Uterus (tissue), 4 donors: ENCODE measurements at places on chromosomes 16 and 17. TPM values are rescaled to one million over a fixed set of nuclear protein-coding genes. Genes with fewer than 3 reads are reported as not detected.
A peak's percentile ranks its signal among the peaks of the same experiment; 100 is the strongest.

SLFN11 gene
- 67.4 TPM for total RNA-seq

CLEC19A gene
- not detected for total RNA-seq

PIMREG gene
- not detected for total RNA-seq

GRAPL gene
- not detected for total RNA-seq

CRHR1 gene
- 10.2 TPM for total RNA-seq

QPRT gene
- 54.3 TPM for total RNA-seq

ADORA2B gene
- 2.7 TPM for total RNA-seq

- no peak for DNase-seq
Observed at GRCh38 chr17:67125924-67126323, 81.6 kb downstream of the CACNG1 start.

DNA sequence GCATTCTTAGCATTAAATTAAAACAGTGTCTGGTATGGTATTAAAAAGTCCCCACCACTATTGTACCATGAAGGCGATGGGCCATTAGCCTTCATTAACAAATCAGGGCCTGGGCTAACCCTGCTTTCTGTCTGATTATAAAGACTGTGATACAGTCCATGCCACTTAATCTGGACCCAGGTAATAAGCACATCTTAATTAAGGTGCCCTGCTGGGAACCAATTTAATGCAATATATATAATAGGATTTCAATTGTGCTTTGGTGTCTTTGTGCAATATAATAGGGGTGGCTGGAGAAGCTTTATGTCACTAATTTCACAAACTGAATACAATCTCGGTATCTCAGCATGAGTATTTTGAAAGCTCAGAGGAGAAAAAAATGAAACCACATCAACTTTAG, 64.4 kb upstream of the CDH8 start:
- DNase-seq, result no peak

GRCh38 chr17:80198144-80198661, 21.9 kb downstream of the SGSH start:
- no peak for DNase-seq

GRCh38 chr17:68033636-68034451, 1.7 kb upstream of the KPNA2 start:
- DNase-seq, result no peak

DNA sequence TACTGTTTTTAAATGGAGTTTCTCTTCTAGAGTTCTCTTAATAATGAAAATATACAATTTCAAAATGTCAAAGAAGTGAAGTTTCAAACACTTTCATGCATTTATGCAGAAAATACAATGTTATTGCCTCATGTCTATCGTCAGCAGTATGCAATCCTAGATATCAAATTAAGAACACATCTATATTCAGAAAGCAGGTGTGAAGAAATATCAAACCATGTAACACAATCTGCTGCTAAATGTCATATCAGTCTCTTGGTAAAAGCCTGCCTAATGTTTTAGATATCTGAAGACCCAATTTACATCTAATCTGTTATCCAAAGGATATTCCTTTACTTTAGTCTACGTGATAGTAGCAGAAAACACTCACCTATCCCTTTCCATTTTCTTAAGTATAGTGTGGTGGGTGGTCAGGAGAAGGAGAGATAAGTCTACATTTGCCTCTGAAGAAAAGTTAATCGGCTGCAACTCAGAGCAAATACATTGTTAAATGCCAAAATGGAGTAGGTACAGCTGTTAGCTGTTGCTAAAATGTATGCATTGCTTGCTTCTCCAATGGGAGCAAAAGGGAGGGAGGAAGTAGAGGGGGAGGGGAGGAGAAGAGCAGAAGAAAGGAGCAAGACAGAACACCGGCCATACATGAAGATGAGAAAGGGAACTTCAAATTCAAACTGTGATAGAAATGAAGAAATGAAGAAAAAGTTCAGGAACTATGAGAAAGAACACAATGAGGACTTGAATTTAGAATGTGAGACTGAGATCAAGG, 64.9 kb downstream of the ITFG1 start:
- no peak for DNase-seq

DNA sequence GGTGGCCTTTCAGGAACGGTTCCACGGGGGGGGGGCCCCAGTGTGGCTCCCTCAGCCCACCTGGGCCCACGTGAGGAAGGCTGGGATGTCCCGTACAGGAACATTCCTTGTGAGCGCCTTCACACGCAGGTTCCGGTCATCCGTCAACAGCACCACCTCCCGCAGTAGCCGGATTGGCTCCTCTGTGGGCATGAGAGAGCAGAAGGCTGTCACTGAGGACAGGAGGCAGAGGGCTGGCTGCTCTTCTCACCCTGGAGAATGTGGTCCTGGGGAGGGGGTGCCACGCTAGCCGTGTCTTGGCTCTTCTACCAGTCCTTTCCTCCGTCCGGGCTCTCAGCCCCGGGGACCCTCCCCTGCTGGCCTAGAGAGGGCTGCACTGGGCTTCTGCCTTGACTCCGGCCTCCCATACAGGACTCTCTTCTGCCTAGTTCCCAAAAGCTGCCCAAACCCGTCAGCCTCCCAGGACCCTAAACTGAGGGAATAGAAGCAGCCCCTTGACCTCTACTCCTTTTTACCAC, 6.6 kb downstream of the HIC1 start:
- no peak for DNase-seq

DNA sequence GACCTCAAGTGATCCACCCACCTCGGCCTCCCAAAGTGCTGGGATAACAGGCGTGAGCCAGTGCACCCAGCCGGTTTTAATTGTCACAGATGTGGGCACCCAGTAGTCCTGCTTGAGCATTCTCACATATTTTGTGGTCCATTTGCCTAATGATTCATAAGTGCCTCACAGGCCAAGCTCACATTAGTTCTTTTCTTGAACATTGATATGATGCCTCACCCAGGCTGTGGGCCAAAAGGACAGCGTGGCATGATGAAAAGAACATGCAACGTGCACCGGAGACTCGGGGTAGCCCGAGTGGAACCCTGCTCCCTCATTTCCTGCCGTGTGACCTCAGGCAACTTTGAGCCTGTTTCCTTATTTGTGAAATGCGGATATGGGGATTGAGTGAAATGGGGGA, 181.9 kb downstream of the SNX29 start:
- DNase-seq, result no peak

DNA sequence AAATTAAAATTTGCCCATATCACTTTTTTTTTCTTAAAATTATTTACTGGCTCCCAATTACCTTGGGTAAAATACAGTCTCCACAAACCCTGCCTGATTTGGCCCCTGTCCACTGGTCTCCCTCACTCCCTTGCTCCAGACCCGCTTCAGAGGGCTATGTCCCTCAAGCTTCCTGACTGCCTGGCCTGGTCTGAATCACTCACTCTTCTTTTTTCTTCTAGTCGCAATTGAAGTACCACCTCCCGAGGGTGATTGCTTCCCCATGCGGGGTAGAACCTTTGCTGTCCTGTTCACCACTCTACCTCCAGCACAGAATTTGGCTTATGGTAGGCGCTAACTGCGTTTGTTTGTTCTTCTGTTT, 598 bp upstream of the PGAP3 start:
- no peak for DNase-seq

GRCh38 chr17:9009737-9010136, 11.6 kb upstream of the NTN1 start:
- no peak for DNase-seq

GRCh38 chr17:8941520-8941919, 24.0 kb downstream of the PIK3R5 start:
- no peak for DNase-seq

- no peak for DNase-seq
Observed at GRCh38 chr17:37478187-37478586, 11.5 kb upstream of the DUSP14 start.

DNA sequence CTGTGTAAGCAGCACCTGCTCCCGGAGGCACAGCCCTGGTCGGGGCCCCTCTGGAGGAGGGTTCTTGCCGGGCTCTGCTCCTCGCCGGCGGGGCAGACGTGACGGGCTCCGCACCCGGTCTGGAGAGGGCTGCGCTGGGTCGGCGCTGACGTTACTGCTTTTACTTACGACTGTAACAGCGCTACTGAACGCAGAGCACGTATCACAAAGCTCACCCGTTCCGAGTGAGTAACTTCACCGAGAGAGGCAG, 1.3 kb upstream of the RAB40C start:
- DNase-seq, result peak; percentile 42

DNA sequence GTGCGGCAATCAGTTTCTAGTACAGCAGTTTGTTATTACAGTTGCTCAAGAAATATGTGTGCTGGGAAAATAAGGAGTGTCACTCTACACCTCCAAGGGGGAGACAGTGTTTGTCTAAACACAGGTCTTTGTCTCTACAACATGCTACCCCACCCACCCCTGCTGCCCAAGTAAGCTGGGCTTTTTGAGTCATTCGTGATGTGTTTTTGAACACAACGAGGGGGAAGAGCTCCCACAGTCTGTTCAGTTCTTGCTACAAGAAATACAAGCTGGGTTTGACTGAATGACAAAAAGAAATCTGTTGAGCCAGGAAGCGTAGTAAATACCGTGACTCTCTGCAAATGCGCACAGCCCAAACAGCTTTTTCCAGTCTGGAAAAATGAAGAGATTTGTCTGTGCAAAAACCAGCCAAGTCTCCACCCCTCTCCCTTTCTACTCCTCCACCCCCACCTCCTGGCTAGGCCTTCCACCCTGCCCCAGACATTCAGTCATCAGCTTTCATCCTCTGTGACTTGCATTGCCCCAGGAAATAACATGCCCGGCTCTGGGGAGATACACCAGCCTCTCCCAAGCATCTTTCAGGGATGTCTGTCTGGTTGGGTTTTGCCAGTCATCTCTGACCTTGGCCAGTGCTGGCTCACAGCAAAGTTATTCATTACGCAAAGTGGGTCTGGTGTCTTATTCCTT, 25.7 kb downstream of the CHD9 start:
- peak; percentile 71 for DNase-seq

DNA sequence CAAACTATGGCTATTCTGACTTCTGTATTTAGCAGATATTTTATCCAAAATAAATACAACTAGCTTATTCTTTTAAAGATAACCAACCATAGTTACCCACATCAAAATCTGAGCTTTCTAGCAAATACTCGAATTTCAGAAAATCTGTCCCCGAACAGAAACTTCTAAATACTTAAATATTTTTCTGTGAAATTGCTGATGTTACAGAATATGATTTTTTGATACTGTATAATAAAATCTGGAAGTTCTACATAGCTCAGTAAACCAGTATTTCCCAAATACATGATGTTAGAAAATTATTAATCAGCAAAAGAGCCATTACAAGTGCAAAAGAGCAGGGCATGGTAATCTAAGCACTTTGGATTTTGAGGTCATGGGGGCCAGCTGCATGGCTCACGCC, 114.9 kb downstream of the CDH8 start:
- DNase-seq, result no peak

DNA sequence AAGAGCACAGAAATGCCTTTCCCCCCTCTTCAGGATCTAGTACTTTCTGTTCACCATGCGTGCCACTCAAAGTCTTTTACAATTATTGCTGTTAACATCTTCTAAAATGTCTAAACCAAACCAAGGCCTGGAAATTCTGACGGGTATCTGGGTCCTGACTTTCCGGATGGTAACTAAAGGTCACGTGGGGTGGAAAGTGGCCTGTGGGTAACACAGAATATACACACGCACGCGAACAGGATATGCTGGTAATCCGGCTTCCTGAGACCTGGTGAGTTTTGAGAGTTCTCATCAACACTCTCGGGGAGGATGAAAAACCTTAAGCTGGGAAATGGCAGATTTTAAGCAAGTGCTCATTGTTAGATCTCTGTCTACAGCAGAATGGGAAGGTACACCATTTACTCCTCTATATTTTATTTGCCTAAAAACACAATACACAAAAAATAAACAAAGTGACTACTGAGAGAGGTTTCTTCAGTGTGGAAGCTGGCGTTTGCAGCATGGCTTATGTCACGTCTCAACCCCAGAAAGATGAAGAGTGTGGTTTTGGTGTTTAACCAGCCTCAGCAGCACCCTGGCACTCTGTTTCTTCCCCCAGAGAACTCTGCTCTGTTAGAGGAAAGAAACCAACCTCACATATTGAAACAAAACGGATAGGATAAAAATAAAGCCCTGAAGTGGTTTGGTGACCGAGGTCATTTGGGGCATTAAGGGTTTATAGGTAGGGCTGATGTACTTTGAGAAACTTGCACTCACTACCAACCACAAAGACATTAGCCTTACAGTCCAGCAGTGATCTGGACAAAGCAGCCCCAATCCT, 37.3 kb downstream of the SMG6 start:
- DNase-seq, result no peak

- peak; percentile 86 for DNase-seq
Observed at GRCh38 chr17:75036643-75037268, 10.0 kb downstream of the ATP5PD start.

- no peak for DNase-seq
Observed at GRCh38 chr16:73190688-73191659, 143.0 kb upstream of the ZFHX3 start.

GRCh38 chr17:71392715-71393567, 727.9 kb upstream of the SOX9 start:
- DNase-seq, result no peak
